EH (cell line): ENCODE measurements at places on chromosomes 2 and 18.

DNA sequence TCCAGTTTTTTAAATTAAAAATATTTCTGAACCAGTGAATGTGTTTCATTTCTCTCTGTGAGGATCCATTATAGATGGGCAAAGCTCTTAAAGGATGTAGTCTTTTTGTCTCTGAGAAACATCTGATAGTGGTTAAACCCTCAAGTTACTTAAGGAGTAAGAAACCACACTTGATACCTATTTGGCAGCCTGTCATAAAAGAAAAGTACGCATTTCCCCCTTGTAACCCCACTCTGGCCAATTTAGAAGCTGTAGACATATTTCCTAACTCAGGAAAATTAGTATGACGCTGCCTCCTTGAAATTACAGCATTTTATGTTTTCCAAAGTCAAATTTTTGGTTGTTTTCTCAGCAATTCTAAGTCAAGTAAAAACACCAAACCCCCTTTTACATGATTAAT lies 2.0 kb downstream of the STAT4 start:
- DNase-seq = no peak

- DNase-seq = no peak
Observed at GRCh38 chr2:225891771-225892170, 492.3 kb downstream of the NYAP2 start.

DNA sequence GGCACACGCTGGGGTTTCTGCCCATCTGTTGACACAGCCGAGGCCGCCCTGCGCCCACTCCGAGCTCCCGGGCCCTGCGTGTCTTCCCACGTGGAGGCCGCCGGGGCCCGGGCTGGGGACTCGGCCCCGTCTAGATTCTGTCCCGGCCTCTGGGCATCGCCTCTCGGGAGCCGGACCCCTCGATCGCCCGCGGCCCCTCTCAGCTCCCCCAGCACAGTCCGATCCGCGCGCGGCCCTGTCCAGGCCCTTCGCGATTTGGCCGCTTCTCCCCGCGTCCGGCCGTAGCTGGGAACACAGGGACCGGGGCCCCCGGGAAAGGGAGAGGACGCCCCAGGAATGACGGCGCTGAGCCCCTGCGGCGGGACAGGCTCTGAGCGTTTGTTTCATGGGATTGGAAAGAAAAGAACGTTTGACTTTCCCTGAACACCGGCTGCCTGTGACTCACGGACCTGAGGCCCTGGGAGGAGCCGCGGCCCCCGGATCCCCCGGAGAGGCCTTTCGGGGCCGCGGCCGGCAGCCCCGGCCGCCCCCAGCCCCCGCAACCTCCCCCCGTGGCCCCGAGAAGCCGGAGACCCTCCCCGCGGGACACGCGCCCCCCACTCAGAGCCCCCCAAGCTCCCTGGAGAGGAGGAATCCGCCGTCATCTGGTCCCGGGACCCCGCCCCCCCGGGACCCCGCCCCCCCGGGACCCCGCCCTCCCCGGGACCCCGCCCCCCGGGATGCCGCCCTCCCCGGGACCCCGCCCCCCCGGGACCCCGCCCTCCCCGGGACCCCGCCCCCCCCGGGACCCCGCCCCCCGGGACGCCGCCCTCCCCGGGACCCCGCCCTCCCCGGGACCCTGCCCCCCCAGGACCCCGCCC lies 62.7 kb upstream of the CTDP1 start:
- DNase-seq = peak; percentile 27

DNA sequence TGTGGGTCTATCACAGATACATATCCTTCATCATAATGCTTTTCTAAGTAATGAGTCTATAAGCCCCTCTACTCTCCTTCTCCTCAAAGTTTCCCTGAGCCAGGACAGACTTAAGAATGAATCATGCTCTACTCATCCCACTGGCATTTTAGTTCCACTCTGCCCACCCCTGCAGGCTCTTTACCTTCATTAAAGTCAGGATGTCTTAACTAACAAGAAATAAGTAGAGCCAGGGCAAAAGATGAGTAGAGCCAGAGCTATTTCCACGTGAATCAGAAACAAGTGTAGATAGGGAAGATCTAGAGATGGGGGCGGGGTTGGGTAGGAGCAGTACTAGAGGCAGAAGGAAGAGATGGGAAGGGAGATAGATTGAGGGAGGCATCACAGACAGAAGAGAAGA lies 790.5 kb downstream of the RNF144A start:
- DNase-seq = peak; percentile 84

DNA sequence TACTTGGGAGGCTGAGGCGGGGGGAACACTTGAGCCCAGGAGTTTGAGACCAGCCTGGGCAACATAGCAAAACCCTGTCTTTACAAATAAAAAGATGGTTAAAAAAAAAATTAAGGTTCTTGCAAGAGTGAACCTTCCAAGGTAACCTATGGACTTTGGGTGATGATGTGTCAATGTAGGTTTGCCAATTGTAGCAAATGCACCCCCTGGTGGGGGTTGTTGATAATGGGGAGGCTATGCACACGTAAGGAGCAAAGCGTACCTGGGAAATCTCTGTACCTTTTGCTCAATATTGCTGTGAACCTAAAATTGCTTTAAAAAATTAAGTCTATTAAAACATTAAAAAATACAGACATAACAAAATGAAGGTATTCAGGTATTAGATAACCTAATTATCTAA lies 70.4 kb downstream of the CWC22 start:
- peak; percentile 21 for DNase-seq

DNA sequence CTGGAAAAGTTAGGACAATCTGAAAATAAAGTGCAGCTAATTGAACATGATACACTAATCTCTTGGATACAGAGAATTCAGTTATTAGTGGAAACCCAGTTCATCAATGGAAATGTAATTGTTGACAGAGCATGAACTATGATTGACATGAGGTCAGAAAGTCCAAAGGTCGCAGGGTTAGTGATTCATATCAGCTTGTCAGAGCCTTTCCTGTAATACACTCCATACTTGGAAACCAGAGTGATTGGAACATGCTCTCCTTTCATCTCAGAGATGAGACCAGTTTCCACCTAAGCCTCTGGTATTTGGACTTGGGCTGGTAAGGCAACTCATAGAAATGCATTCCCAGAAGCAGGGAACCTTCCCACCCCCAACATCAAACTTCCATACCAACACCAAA lies 8.5 kb upstream of the NCKAP5 start:
- no peak for DNase-seq

DNA sequence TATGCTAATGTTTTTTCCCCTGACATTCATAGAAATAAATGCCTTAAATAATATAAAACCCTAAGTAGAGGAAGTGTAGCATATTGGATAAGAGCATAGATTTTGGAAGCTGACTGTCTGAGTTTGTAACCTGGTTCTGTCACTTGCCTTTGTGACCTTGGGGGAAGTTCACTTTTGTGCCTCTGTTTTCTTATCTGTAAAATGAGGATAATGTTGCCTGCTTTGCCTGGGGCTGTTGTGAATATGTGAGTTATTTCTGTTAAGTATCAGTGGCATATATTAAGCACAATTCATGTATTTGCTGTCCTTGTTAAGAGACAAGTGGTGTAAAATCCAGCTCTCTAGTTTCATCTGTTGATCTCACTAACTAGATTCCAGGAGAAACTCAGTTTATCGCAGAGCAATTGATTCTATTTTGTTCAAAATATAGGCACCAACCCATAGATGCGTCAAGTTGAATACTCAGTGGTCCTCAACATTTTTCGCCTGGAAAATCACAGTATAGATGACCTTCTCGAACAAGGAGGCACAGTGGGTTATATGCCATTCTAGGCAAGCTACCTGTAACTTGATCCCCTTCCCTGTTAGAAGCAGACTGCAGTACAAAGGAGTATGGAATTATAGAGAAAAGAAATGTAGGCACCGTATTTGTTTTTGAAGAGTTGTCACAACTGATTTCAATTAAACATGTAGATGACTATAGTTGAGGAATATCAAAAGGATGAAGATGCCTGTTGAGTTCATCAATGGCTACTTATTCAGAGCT lies 67.0 kb downstream of the SOCS6 start:
- DNase-seq = no peak

- DNase-seq = no peak
Observed at GRCh38 chr2:126115975-126116374, 540.0 kb upstream of the GYPC start.
